Activated CD4-positive, alpha-beta memory T cell treated with anti-CD3 and anti-CD28 coated beads, Interleukin-2, amount 10 ng/mL, durations not matched to agents 7 days and 5 days (primary cell): ENCODE measurements at places on chromosomes 3 and 15.

GRCh38 chr3:127853681-127854080, 31.4 kb upstream of the MGLL start:
- H3K27ac ChIP-seq = no peak overlapping the region
- no peak overlapping the region for H3K4me3 ChIP-seq
- no peaks in the 10 kb centered on the region for H3K36me3 ChIP-seq
- DNase-seq = no peak
- peaks cover 9% of the 10 kb centered on the region for H3K27me3 ChIP-seq

GRCh38 chr3:42066516-42067181, 24.5 kb upstream of the TRAK1 start:
- DNase-seq = no peak
- no peaks in the 10 kb centered on the region for H3K36me3 ChIP-seq
- no peak overlapping the region for H3K27ac ChIP-seq
- H3K4me1 ChIP-seq = peaks cover 4% of the 10 kb centered on the region
- H3K27me3 ChIP-seq = no peaks in the 10 kb centered on the region

- H3K36me3 ChIP-seq = no peaks in the 10 kb centered on the region
- H3K27me3 ChIP-seq = peaks cover 4% of the 10 kb centered on the region
- no peaks in the 10 kb centered on the region for H3K4me1 ChIP-seq
- no peak overlapping the region for H3K27ac ChIP-seq
Observed at GRCh38 chr3:126373146-126373613, 16.0 kb upstream of the KLF15 start.

DNA sequence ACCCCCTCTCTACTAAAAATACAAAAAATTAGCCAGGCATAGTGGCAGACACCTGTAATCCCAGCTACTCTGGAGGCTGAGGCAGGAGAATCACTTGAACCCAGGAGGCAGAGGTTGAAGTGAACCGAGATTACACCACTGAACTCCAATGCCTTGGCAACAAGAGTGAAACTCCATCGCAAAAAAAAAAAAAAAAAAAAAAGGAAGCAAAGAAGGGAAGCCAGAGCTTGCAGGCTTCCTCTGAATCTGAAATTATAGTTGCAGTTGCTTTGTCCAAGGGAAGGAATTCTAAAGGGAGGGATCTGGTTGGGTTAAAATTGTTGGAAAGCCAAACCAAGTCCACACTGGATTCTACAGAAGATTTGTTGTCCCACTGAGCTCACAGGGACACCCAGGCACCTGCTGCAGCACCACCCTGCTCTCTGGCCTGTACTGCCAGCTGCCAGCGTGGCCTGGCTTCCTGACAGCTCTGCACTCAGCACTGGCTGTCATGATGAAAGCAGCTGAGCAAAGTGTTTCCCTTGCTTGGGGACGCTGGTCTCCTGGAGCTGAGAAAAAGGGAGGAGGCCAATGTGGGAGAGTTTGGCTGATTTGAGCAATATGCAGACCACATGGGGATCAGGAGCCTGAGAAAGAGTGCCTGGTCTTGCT, 88.8 kb upstream of the HES1 start:
- H3K36me3 ChIP-seq = peaks cover 7% of the 10 kb centered on the region
- H3K27me3 ChIP-seq = peaks cover 43% of the 10 kb centered on the region
- H3K27ac ChIP-seq = no peak overlapping the region
- DNase-seq = no peak
- peaks cover 2% of the 10 kb centered on the region for H3K4me1 ChIP-seq

DNA sequence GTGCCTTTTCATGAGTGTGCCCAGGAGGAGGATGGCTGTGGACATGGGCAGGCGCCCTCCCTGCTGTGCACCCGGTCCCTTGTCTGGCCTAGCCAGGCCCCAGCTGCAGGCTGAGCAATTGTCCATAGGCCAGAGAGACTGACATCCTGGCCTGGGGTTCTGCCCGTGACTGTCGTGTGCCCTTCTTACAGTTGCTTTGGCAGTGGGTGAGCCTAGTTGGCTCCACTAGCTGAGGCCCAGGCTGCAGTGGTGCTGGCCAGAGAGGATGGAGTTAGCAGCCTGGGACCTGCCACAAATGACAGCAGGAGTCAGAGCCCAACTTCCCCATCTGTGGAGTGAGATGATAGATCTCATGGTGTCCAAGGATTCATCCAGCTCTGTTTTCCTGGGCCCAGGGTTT, 9.0 kb upstream of the CHRNB4 start:
- no peak overlapping the region for H3K27ac ChIP-seq
- no peak overlapping the region for H3K4me3 ChIP-seq
- no peaks in the 10 kb centered on the region for H3K36me3 ChIP-seq
- peaks cover 6% of the 10 kb centered on the region for H3K27me3 ChIP-seq
- DNase-seq = no peak

- DNase-seq = no peak
- no peaks in the 10 kb centered on the region for H3K4me1 ChIP-seq
- H3K27me3 ChIP-seq = no peaks in the 10 kb centered on the region
- H3K27ac ChIP-seq = no peak overlapping the region
- H3K4me3 ChIP-seq = no peak overlapping the region
Observed at GRCh38 chr3:184757022-184757651, 45.3 kb upstream of the MAGEF1 start.

DNA sequence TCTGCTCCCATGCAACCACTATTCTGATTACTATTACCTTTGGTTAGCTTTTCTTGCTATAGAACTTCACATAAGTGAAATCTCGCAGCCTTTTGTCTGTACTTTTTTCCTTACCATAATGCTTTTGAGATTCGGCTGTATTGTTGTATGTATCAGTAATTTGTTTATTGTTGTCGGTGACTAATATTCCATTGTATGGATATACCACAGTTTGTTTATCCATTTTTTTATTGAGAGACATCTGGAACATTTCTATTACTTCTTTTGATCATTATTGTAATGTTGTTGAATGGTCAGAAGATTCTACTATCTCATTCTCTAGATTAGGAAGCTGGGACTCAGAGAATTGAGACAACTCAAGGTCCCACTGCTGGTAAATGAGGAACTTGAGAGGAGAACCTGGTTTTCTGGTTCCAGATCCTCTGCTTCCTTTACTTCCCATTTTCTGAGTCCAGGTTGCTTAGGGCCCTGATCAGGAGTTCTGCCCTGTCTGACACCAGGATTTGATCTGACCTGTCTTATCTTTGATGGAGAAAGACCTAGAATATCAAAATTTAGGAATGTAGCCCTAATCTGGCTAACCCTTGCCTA, 18.2 kb upstream of the SPTSSB start:
- no peak overlapping the region for H3K27ac ChIP-seq
- peaks cover 12% of the 10 kb centered on the region for H3K4me1 ChIP-seq
- DNase-seq = no peak
- H3K4me3 ChIP-seq = no peak overlapping the region

- DNase-seq = no peak
- H3K27ac ChIP-seq = no peak overlapping the region
- no peaks in the 10 kb centered on the region for H3K4me1 ChIP-seq
- H3K36me3 ChIP-seq = no peaks in the 10 kb centered on the region
Observed at GRCh38 chr15:60172143-60172542, 168.0 kb downstream of the FOXB1 start.
